Skeletal muscle cell (primary cell): ENCODE measurements at places on chromosomes 6 and 20.

GRCh38 chr6:90645634-90646033 is 58.8 kb upstream of the MAP3K7 start:
- DNase-seq = no peak

DNA sequence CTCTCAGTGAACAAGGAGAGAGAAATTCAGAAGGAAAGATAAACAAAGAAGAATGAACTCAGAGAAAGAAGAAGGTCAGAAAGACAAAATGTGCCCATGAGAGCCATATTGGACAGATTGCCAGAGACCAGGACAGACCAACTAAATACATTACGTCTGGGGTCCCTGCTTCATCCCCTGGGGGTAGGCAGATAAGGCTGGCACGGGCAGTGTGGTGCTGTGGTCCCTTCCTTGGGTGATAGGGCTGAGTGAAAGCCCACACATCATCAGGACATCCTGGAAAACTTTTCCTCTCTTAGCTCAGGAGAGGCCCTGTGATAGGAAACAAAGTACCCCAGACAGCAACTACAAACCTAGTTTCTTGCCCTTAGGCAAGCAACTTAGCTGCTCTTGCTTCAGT is 13.2 kb upstream of the ARMC12 start:
- DNase-seq = no peak

- no peak for DNase-seq
Measured at GRCh38 chr6:490251-491037, 98.9 kb downstream of the IRF4 start.

DNA sequence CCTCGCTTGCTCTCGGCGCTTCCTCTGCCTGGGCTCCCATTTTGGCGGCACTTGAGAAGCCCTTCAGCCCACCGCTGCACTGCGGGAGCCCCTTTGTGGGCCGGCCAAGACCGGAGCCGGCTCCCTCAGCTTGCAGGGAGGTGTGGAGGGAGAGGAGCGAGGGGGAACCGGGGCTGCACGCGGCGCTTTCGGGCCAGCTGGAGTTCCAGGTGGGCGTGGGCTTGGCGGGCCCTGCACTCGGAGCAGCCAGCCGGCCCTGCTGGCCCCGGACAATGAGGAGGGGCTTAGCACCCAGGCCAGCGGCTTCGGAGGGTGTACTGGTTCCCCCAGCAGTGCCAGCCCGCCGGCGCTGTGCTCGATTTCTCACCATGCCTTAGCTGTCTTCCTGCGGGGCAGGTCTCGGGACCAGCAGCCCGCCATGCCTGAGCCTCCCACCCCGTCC is 10.2 kb upstream of the SRPK1 start:
- no peak for DNase-seq

DNA sequence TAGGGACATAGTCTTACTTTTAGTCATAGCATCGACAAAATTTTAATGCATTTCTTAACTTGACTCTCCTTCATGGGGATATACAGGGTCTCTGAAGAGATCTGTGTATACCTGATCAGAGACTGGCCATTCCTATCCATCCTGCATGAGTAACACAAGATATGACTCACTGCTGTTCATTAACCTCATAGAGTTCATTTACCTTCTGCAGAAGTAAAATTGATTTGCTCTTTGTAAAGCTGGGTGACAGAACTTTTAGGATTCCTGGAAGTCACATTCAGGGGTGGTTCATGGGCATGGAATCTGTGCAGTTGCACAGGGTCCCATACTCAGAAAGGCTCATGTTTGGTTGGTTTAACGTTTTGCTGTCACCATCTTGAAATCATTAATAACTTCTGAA is 53.2 kb downstream of the PDE7B start:
- DNase-seq = no peak
